ENCODE measurements at places on chromosomes 16 and 17.

- DNase-seq: no peak
These were observed 42.7 kb downstream of the GNA13 start for GRCh38 chr17:65013613-65014391.

DNA sequence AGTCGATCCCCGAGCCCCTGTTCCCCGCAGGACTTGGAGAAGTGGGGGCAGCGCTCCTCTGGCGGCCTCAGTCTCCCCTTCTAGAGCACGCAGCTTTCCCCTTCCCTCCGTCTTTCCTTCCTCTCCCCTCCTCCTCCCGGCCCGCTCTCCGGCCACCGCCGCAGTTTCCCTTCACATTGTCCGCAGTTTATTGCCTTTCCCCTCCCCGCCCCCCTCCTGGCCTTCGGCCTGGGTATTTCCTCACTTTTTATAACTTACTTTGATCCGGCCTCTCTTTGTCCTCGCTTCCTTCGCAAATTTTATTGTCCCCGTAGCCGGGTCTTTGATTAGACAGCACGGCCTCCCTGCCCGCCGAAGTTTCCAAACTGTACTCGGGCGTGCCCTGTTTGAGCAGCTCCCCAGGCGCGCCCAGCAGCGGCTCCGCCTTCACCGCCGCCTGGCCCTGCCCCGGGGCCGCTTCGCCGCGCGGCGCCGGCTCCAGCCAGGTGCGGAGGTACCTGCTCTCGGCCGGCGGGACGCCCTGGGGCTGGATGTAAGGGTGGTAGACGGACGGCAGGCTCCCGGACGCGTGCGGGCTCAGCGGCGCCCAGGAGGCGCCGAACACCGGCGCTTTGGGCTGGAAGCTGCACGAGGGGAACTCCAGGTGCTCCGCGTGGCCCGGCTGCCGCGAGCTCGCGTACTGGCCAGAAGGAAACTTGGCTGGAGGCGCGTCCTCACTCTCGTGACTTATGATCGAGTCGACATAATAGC is 488 bp downstream of the HOXB9 start:
- DNase-seq: no peak

- DNase-seq: no peak
These were observed 23.5 kb upstream of the PYY start for GRCh38 chr17:43976963-43977837.

GRCh38 chr17:58325976-58326468 is 2.6 kb downstream of the TSPOAP1 start:
- no peak for DNase-seq

GRCh38 chr17:8012996-8013640 is 10.7 kb downstream of the GUCY2D start:
- DNase-seq: no peak

DNA sequence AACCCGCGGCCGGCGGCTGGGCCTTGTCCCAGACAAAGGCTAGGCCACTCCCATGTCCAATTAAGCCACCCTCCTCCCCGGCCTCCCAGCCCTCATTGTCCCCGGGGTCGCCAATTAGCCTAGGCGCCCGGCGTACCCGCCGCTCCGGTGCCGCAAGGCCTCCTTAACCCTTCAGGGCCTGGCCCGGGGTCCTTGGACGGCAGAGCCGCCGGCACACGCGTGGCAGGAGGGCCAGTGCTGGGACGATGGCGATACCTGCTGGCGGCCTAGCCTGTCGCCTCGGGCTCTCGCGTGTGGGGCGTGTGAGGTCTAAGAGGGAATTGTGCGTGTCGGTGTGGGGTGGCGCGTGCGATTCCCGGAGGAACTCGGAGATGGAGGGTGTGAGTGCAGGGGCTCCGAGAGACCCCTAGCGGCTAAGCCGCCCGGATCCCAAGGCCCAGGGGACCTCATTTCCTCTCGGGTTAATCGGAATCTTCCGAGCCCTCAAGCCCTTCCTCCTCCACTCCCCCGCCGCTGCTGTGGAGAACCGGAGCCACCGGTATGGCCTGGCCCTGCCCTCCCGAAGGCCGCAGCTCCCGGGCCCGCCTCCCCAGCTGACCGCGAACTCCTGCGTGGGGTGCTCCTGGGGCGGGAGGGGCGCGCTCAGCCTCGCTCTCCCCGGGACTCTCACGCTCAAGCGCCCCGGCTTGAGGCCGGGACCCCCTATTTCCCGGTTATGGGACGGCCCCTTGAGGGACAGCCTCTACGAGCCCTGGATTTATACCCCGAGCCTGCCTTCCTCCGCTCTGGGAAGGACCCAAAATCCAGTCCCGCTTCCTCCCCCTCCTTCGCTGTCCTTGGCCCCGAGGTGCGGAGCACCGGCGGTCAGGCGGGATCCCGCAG is 11.9 kb downstream of the TBX2 start:
- DNase-seq: no peak

DNA sequence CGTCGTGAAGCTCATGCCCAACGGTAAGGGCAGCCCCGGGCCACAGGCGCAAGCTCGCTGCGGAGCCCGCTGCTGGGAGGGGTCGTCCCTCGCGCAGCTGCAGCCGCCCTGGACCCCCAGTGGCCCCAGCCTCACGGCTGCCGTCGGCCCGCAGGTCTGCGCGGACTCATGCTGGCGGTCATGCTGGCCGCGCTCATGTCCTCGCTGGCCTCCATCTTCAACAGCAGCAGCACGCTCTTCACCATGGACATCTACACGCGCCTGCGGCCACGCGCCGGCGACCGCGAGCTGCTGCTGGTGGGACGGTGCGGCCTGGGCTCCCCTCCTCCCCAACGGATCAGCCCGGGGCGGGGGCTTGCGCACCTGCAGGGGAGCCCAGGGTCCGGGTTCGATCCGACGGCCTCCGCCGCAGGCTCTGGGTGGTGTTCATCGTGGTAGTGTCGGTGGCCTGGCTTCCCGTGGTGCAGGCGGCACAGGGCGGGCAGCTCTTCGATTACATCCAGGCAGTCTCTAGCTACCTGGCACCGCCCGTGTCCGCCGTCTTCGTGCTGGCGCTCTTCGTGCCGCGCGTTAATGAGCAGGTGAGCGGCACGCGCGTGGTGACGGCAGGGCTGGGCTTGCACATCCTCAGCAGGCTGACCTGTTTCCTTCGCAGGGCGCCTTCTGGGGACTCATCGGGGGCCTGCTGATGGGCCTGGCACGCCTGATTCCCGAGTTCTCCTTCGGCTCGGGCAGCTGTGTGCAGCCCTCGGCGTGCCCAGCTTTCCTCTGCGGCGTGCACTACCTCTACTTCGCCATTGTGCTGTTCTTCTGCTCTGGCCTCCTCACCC is 5.8 kb downstream of the SLC5A2 start:
- DNase-seq: no peak

DNA sequence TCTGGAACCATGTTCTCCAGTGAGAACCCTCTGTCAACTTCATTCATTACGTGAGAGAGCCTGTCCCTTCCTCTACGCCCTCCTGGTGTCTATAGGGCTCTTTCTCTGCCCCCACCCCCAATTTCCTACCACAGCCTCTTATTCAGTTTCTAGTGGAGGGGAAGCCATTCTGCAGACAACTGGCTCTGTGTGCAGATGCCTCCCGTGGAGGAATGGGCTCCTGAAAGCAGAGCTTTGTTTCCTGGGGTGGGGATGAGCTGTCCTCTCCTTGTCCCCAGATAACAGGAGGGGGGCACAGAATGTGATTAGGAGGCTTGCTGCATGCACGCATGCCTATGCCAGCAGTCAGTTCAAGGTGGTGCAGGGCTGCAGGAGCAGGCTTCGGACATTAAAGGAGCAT is 31.6 kb downstream of the MMP15 start:
- DNase-seq: no peak

- DNase-seq: no peak
These were observed 3.0 kb downstream of the TMEM132E start for GRCh38 chr17:34582185-34582900.

GRCh38 chr17:61574542-61575351 is 16.3 kb downstream of the NACA2 start:
- peak; percentile 8 for DNase-seq

DNA sequence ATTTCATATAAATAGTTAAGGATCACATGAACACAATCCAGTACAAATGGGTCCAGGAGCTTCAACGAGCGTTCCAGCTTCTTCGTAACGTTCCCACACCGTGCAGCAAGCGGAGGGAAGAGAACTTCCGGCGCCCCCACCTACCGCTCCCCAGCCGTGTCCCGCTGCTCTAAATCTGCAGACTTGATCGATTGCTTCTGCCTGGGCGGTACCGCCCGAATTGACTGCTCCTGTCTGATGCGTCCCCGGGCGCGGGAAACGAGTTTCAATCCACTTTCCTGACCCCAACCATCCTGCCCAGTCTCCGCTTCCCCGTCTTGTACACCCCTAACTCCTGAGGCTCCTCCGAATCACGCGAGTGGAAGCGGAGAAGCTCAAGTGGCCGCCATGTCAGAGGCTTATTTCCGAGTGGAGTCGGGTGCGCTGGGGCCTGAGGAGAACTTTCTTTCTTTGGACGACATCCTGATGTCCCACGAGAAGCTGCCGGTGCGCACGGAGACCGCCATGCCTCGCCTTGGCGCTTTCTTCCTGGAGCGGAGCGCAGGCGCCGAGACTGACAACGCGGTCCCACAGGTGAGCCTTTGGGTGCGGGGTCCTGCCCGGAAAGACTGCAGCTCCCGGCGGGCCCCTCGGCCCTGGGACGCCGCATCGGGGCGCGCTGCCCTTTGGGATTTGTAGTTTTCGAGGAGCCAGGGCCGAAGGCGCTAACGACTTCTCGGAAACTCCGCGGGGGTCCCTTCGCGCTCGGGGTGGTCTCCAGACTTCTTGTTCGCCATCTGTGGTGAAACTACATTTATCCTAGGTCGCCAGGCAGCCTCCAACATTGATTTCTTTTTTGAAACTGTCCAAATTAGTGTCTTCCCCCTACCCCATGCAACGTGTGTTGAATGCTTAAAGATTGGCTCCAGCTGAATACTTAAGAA is at the start of gene GINS3:
TSS of gene GINS3 (plus strand) at position 257 of the 923 bp plus-strand sequence. CDS start at position 388, 131 bp downstream.
- peak; percentile 85 for DNase-seq

- DNase-seq: no peak
These were observed 8.9 kb downstream of the DUS2 start for GRCh38 chr16:68031951-68032350.

- no peak for DNase-seq
These were observed 12.6 kb downstream of the TEKT1 start for GRCh38 chr17:6818938-6819337.

- DNase-seq: no peak
These were observed 2.1 kb upstream of the C17orf107 start for GRCh38 chr17:4897198-4897687.

- DNase-seq: no peak
These were observed 158.6 kb downstream of the XYLT1 start for GRCh38 chr16:17312094-17312710.

DNA sequence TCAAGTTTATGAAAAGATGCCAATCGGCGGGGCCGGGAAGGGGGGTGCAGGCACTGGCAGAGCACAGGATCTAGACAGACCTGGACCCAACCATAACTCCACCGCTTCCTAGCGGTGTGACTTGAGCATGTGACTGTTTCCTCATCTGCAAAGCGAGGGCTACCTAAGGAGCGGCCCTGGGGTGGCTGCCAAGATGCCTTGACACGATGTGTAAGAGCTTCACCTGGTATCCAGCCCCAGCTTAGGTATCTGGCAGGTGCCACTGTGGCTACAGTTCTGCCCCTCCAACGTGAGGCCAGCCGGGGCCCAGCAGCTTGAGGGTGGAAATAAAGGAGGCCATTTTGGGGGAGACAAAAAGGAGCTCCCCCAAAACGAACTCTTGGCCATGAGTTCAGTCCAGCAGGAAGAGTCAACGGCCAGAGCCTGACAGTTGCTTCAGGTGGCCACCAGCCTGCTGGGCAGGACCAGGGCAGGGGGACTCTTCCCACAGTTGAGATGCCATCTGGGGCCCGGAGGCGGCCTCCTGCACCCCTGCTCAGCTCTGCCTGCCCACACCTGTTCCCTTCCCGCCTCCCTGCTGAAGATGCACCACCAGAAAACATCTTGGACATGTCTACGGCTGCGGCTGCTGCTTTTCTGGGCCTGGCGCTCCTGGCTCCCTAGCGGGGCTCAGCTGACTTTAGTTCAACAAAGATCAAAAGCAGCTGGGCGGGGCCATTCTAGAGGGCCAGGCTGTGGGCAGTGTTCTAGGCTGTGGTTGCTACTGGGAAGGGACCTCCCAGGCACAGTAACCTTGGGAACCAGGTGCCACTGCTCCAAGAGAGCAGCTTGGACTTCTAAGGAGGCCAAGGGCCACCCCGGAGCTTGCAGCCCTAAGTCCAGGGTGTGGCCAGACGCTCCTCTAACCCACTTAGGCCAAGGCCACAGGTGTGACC is 3.4 kb upstream of the MTSS2 start:
- no peak for DNase-seq

- no peak for DNase-seq
These were observed 574.4 kb upstream of the SOX9 start for GRCh38 chr17:71546419-71546818.

GRCh38 chr17:50209472-50210239 is 8.2 kb upstream of the COL1A1 start:
- no peak for DNase-seq

- DNase-seq: no peak
These were observed 710 bp downstream of the TRAPPC1 start for GRCh38 chr17:7930841-7931631.

DNA sequence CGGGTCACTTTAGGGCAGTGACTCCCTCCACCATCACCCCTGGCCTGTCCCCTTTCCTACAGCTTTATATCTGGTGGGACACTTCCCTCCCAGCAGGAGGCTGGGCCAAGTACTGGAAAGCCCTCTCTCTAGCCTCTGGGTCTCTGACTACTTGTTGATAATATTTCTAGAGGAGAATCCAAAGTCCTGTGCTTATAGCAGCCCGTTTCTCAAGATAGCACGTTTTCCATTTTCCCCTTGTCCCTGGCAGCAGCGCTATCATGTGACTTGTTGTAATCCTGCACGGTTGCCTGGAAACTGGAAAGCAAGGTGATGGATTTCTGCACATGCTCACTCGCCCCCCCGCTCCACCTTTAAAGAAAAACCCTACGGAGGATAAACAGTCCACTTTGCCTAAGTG is 3.3 kb upstream of the AXIN2 start:
- no peak for DNase-seq

DNA sequence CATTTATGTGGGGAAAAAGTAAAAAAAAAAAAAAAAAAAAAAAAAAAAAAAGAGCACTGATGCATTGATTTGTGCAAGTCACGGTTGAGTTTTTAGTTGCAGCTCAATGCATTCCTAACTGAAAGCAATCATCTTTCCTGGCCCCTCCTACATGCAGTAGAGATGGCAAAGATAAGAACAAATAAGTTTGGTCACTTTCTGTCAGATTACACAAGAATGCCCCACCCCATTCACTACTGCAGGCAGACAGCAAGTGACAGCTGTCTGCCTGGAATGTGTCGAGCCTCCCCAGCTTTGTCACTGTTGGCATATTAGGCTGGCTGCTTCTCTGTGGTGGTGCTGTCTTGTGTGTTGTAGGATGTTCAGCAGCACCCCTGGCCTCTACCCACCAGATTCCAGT is 243.5 kb downstream of the FOXL1 start:
- no peak for DNase-seq

DNA sequence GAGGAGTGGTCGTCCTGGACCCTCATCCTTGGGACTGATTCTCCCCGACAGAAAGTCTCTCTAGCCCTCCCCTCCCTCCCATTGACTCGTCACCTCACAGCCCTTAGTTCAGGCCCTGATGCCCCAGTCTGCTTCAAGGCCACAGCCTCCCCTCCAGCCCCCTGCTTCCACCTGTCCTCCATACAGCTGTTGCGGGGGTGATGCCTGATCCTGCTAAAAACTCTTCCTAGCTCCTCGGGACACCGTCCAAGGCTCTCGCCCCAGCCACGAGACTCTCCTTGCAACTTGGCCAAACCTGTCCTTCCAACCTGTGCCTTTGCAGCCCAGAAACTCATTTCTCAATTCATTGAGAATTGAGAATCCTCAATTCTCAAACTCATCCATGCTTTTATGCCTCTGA is 6.8 kb downstream of the STAC2 start:
- DNase-seq: no peak

Measured in globus pallidus (tissue), 1 donor.